ENCODE measurements at places on chromosomes 2 and 18.

DNA sequence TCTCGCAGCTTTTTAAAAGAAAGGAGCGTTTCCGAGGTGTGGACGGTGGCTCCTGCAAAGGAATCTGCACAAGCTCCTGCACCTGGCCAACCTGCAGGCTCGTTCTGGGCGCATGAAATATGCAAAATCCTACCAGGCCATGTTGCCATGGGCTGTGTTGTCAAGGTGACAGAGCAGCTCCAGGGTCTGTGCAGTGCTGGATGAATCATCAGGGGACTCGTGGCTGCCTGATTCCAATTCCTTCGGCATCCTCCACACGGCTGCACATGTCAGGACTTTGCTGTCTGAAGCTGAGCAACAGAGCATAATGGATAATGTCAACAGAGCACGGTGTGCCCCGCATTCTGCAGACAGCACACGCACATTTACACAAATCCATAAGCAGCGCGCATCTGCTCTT lies 120.5 kb downstream of the EIPR1 start:
- no peak for DNase-seq

DNA sequence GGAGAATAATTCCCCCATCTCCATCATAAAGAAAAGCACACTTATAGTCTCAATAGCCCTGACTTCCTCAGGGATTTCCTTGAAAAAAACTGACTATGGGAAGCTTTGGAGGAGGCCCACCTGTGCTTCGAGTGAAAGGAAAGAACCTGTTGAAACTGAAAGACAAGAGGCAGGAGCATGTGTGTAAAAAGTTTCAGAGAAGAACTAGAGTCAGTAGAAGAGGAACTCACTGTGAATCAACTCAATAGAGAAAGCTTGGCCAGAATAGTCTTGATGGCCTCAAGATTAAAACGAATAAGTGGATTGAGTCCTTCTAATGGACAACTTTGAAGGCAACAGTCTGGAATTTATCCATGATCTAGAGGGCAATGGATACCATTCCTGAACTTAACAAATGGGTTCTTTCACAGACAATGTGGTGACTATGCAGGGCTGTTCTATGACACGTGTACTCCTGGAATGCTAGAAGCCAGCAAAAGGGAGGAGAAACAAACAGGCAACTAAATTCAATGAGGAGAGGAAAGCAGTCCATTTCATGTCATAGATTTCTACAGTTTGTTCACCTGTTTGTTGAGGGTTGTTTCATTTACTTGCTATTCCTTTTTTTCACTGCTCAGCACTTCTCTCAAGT lies 442.3 kb downstream of the GRB14 start:
- DNase-seq, result no peak

DNA sequence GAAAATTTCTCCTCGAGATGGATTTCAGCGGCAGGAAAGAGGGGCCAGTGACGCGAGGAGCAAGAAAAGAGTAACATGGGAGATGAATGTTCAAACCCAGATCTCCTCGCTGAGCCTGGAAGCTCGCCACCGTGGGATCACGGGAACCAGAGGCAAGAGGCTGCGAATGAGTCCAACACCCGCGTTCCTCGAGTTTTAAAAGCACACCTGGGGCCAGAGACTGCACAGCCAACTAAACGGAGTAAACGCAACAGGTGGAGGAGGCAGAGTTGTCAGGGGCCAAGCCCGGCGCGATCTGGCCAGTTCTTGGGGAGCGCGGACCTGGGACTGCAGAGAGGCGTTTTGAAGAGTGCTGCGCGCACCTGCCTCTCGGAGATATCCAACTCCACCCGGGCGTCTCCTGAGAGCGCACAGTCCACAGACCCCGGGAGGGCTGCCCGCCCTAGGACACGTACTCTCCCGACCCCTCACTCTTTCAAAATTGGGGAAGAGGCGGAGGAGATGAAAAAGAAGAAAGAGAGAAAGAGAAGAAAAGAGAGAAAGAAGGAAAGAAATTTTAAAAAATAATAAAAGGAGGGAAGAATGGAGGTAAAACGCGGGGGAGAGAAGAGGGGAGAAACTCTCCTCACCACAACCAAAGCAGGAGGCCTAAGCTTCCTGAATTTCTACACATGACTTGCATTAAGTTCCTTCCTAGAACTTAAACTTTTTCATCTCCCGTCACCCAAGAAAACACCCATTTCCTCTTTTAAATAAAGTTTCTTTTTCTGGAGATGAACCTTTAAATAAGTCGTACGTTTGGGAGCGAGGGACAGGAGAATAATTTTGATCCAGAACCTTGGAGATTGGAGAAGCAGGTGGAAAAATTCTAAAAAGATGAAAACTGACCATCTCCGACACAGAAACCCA lies 5.3 kb upstream of the PAX3 start:
- no peak for DNase-seq

- DNase-seq, result no peak
Observed at GRCh38 chr18:46768166-46768921, 11.5 kb upstream of the ST8SIA5 start.

DNA sequence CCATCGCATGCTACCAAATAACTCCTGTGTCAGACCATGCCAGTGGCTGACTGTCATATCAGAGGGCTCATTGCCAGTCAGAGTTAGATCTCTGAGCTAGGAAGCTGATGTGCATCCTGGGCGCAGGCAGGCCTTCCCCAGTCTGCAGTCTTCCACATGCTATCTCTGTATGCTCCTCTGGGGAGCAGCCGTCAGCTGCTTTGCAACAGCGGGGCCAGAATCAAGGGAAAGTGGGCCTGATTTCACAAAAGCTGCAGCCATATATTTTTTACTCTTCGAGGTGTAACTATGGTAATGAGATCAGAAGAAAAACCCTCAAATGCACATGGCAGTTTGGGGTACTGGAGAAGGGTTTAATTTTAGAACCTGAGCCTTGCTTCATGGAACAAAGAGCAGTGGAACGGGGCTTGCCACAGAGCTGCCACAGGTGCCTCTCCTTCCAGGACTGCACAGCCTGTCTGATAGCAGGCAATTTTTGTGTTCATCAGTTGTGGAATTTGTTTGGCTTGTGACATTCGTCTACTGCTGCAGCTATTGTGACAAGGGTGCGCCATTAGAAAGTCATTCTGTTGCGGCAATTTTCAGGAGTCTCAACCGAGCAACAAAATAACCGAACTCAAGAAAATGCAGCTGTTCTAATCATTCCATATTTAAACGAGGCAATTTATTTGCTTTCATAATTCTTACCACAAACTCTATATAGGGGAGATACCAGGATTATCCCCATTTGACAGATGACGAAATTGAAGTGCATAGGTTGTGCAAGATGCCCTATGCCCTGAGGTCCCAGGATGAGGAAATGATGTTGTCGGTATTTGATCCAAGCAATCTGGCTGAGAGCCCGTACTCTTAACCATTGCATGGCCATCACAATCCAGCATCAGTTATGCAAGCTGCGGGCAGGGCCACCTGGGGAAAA lies 109.6 kb upstream of the CYRIA start:
- no peak for DNase-seq

DNA sequence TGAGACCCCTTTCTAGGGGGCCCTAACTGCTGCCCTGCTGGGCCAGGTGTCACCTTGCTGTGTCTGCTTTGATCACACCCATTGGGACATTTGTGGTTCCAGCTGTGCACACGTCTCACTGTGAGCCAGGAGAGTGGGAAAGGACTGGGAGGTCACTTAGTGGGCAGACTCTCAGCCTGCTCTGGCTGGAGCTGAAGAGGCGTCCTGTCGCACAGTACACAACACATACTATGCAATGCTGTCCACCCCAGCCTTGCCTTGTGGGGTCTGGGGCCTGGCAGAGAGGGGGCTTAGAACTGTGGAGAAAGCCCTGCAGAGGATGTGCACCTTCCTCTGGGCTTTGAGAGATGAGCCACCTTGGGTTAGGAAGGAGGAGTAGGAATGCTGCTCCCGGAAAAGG lies 25.3 kb upstream of the ASPRV1 start:
- DNase-seq, result no peak

DNA sequence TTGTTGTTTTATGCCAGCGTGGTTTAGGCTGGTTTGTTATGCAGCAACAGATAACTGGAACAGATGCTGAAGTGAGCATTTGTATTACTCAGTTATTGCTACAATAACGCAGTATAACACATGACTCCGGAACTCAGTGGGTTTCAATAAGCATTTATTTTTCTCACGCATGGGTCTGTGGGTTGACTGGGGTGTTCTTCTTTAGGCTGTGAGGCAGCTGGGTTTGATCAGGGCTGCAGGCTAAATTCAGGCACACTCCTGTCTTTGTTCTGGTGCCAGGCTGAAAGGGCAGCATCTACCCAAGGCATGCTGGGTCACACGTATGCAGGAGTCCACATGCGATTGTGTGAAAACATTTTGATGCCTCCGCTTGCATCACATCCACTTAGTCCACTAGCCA lies 3.8 kb upstream of the SLC1A4 start:
- no peak for DNase-seq

DNA sequence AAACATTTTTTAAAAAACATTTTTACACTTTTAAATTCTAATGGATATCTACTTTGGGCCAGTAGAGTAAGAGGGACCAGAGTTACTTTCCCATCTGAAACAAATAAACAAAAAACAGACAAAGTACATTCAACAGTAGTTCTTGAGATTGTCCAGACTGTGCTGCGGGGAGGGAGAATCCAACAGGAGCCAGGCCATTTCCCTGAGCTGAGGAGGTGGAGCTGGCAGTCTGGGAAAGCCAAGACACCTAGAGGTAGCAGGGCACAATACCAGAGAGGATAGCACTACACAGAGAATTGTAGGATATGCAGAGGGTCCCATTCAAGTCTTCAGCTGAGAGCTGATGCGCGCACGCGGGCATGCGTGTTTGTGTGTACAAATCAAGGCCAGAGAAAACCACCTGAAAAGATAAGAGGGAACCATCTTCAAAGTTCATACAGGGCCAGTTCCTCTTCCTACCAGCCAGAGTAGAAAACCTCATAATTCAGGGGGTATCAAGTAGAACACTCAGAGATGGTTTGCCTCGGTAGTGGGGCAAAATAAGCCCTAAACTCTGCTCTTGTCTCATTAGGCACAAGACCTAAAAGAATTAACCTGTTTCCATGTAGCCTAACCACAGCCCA lies 44.0 kb downstream of the PTRHD1 start:
- no peak for DNase-seq

- DNase-seq, result no peak
Observed at GRCh38 chr18:49721981-49722380, 91.4 kb downstream of the ACAA2 start.

DNA sequence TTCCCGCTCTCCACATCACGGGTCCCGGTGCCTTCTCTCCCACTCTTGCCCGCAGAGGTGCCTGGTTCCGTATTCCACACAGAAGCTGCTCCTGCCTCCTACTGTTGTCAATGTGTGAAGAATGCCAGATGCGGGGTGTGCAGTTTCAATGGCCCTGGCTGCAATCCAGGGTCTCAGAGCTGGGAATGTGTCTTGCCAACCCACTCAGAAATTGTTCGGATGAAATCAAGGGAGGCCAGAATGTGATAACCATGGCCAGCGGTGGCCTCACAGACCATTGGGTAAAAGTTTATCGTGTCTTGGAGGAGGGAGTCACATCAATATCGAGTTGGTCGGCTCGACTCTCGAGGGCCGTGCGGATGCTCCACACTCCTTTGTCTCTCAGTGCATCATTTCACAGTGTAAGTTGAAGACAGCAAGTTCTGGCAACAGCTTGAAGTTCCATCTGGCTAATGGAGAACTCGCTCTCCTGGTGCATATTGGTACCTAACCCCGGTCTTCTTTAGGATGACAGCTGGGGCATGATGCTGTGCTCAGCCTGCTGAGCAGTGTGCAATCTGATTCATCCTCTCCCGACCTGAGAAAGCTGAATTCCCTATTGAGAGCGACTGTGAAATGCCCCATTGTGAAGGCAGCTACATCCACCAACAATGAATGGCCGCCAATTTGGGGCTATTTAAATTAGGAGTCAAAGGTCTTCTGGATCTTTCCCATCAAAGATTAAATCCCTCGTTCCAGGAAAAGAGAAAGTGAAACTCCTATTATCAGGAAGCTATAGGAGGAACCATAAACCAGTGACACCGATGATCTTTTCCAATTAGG lies 389.0 kb downstream of the SOX11 start:
- no peak for DNase-seq

- no peak for DNase-seq
Observed at GRCh38 chr2:7989823-7990222, 692.0 kb upstream of the ID2 start.

GRCh38 chr2:26746934-26747333 lies 17.1 kb upstream of the SLC35F6 start:
- DNase-seq, result no peak

- DNase-seq, result no peak
Observed at GRCh38 chr18:73201940-73202339, 334.2 kb upstream of the NETO1 start.

- no peak for DNase-seq
Observed at GRCh38 chr2:205775097-205775877, 93.0 kb downstream of the NRP2 start.

- peak; percentile 71 for DNase-seq
Observed at GRCh38 chr2:160406591-160407392, 86.8 kb downstream of the RBMS1 start.

GRCh38 chr2:238487652-238488346 lies 61.1 kb downstream of the ASB1 start:
- no peak for DNase-seq

- DNase-seq, result no peak
Observed at GRCh38 chr2:167103028-167103756, 214.9 kb downstream of the XIRP2 start.

All from activated CD4-positive, alpha-beta T cell treated with anti-CD3 and anti-CD28 coated beads, Interleukin-2, amount 50 U/mL, for 4 hours (primary cell).